DMS53 (cell line): ENCODE measurements at places on chromosomes 5 and 9.

DNA sequence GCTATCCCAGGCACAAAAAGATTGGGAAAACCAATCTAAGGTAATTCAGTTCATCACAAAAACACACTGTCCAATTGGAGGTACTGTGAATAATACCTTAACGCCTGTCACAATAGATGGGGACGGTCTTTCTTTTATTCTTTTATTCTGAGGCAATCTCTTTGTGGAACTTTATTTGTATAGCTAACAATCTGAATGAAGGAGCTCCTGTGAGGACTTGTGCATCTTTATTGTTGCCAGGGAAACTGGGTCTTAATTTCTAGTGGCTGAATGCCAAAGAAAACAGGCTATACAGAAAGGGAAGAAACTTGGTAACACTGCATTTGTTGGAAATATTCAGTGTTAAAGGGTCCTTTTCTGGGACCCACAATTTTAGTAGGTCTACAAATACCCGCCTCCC, 546.9 kb upstream of the C9orf72 start:
- peak; percentile 33 for DNase-seq

DNA sequence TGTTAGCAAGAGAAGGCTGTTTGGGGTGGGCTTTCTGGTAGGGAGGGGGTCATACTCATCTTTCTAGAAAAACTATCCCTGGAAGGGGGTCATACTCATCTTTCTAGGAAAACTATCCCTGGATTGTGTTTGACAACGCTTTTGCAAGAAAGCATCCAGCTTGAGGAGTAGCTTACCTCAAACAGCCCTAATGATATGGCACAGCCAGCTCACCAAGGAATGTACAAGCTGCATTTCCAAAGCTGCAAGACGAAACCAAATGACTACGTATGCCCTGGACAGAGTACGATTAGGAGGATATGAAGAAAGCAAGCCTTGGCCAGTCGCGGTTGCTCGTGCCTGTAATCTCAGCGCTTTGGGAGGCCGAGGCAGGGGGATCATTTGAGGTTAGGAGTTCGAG, 63.4 kb downstream of the KLF4 start:
- no peak for DNase-seq

GRCh38 chr5:124280079-124280478, 466.4 kb downstream of the ZNF608 start:
- no peak for DNase-seq

DNA sequence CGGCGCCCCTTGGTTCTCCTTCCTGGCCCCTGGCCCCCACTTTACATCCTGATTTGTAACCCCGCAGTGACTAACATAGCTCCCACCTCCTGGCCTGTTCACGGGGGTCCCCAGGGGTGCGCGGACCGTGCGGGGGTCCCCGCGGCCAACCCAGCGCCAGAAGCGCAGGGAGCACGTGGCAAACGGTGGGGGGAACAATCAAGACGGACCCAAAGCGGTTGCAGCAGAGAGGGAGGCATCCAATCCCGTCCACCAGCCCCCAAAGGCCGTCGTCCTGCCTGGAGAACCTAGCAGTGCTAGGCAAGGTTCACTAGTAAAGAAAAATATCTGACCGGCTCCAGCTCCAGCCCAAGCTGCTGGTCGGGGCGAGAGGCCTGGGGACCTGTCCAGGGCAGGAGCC, 201.5 kb downstream of the AUH start:
- no peak for DNase-seq

DNA sequence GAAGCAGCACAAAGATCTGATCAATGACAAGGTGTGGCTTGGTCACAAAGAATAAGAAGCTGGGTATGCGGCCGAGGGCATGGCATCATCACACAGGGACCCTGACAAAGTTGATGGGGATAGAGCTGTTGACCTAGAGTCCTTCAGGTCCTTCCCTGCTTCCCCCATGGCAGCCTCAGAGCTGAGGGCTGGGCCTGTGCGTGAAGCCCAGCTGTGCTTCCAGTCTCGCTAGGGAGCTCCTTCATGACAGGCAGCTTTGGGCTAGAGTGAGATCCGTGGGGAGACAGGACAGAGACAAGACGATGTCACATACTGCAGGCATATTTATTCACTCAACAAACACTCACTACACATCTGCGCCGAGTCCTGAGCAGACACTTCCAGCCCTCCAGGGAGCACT, 56.4 kb upstream of the NEURL1B start:
- DNase-seq: no peak

GRCh38 chr9:27801545-27801944, 228.3 kb upstream of the C9orf72 start:
- no peak for DNase-seq

GRCh38 chr5:128772356-128772755, 192.9 kb upstream of the SLC27A6 start:
- no peak for DNase-seq

GRCh38 chr9:35910613-35911359, 1.5 kb downstream of the SPAAR start:
- peak; percentile 75 for DNase-seq

DNA sequence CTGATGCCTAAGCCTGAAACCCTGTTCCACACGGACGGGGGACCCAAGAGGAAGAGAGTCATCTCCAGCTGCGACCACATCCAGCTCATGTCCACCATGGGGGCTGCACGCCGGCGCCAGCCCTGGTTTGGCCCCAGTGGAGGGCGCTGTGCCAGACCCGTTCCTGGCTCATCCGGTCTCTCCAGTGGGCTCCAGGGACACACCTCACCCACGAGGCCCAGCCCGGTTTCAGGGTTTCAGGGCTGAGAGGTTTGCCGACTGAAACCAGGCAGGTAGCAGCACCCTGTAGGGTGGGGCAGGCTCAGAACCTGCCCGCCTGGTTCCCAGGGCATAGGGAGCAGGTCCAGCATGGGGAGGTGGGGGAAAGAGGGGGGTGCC, 71.4 kb upstream of the STXBP1 start:
- DNase-seq: no peak

DNA sequence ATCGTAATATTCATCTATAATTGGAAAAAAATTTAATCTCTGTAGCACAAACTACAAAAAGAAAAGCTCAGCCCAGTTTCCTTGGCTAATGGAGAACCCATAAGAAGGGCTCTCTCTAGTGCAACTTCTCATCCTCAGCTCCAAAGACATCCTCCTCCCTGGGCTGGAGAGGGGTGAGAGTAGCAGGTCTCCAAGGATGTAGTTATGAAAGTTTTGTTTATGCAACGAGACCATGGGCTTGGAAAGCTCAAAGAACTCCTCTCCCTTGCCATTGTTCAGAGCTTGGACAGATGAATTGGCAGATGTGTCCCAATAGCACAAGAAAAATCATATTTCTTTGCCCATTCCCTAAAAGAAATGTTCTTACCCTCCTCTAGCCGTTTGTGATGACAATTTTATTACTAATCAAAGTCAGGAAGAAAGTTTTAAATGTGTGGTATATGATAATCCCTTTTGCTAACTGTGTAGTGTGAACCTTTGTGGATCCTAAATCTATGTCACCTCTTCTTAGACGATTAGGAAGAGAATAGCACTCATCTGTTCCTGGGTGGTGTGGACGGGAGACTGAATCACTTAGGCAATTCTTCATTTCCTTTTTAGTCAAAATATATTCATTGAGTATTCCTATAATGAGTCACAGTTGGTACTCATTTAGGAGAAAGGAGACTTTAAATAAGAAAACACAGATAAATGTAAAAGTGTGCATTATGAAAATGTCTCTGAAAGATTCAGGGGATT, 52.2 kb downstream of the GARNL3 start:
- DNase-seq: no peak

DNA sequence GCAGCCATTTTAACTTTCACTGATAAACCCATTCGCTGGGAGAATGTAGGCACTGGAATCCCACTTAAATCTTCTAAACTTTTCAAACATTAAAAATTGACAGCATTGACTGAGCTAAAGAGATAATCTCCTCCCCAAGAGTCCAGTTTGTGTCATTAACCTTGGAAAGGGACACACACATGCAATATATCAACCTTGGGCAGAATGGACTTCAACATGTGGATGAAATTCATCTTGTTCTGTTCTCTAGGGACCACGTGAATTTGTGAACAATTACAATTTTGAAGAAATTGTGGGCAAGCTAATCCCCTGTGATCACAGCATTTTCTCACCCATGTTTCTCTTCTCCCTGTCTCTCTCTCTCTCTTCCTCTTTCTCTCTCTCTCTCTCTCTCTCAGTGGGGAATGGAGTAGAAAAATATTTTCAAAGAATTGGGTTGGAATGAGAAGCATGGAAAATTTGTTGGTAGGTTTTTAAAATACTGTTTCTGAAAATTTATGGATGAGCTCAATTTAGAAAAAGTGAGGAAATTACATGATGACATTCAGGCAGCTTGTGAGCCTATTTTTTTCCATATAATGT, 553.7 kb downstream of the EBF1 start:
- no peak for DNase-seq

DNA sequence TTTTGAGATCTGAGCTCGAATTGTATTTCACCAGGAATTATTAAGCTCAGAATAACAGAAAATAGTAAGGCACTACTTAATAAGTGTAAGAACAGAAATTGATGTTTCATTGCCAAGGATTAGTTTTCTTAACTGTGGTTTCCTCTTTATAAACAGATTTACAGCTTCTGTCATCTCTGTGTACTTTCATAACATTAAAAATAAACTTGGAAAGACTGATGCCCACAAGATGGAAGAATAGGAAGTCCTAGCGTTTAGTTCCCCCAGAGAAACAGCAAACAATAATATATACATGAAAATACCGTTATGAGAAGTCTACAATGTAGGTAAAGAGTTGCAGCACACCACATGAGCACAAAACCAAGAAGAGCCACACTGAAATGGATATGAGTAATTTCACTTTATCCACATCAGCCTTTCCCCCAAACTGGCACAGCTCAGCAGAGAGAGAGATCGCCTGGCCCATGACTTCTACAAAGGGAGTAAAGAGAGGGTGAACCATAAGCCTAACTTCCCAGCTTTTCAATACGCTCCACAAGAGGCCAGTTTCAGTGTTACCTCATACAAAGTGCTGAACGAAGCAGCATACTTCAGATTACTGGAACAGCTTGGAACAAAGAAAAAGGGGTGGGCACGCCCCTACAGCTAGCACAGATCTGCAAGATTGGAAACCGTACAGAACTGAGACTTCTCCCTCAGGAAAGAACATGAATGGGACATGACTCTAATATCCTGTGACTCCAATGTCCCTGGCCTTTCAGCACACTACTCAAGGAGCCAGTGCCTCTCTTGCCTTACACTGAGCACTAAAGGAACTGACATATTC, 75.4 kb downstream of the EMB start:
- DNase-seq: no peak

GRCh38 chr5:154199263-154199662, 8.7 kb downstream of the GALNT10 start:
- peak; percentile 71 for DNase-seq

DNA sequence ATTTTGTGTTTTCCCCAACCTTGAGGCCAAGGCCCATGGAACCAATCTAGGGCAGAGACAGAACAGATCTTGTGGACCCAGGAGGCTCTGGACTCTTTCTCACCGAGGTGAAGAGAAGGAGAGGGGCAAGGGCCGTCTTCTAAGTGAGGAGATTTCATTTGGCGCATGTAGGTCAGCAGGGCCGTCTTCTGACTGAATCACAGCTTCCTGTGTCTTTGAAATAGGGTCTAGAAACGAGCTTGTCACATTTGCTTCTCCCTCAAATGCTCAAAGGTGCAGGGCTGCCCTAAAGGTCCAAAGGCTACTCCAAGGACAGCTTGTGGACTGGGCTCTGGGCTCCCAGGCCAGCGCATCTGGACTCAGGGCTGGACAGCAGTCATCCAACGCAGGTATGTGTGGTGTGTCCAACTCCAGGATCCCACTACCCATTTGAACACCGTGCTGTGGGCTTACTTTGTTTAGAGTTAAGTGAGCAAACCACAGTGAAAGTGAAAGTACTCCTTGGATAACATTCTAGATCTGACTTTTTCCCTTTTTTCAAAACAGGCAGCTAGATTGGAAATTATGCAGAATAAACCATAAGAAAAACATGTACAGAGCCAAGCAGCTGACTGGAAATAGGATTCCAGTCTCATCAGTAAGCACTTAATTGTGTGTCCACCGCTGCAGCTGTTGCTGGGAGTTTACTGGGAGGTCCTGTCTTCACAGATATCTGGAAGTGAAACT, 357.0 kb downstream of the GADD45G start:
- no peak for DNase-seq

DNA sequence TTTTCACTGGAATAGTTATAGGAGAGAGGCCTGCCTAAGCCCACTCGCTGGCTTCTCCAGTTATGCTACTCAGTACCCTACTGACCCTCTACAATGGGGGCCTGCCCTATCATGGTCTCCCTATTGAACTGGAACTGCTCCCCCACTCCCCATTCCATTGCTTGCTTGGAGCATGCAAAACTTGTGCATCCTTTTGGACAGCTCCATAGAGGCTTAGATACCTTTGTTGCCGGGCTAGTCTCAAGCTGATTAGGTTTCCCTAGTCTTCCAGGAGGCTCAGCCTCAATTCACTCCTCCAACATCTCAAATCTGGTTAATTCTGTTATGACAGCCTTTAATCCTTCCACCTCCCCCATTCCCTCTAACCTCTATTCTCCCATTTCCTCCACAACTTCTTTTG, 39.9 kb downstream of the KIF24 start:
- no peak for DNase-seq

- peak; percentile 45 for DNase-seq
Measured at GRCh38 chr9:13088720-13089427, 190.6 kb downstream of the MPDZ start.

- peak; percentile 84 for DNase-seq
Measured at GRCh38 chr5:173973616-173973969, 15.4 kb upstream of the C5orf47 start.

DNA sequence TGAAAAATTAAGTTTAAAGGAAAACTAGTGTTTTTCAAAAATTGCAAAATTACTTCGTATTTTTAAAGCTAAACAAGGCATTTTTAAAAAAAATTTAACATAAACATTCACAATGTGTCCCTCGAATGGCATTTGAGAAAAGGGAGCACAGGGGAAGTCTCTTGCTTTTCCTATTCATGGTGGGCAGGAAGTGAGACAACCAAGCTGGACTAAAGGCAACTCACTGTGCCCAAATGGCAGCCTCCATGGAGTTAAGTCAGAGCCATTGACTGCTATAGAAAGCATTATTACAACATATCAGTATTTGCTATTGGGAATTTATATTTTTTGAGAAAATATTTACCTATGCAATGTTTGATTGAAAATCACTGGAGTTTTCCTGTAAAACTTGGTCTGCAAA, 8.3 kb downstream of the HNRNPH1 start:
- DNase-seq: no peak

DNA sequence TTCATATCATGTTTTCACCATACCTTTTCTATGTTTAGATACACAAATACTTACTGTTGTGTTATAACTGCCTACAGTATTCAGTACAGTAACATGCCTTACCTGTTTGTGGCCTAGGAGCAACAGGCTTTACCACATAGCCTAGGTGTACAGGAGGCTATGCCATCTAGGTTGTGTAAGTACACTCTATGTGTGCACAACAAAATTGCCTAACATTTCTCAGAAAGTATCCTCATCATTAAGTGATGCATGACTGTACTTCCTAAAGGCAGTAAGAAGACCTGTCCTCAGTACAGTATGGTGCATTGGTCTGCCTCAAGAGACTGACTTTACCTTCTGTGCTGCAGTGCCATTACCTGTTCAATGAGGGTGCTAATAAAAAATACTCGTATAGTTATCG, 7.9 kb downstream of the TXN start:
- no peak for DNase-seq

GRCh38 chr5:26553079-26553478, 485.3 kb downstream of the CDH9 start:
- peak; percentile 99 for DNase-seq
